Erythroblast (primary cell): ENCODE measurements at places on chromosomes 12 and 14.
A peak's percentile ranks its signal among the peaks of the same experiment; 100 is the strongest.

DNA sequence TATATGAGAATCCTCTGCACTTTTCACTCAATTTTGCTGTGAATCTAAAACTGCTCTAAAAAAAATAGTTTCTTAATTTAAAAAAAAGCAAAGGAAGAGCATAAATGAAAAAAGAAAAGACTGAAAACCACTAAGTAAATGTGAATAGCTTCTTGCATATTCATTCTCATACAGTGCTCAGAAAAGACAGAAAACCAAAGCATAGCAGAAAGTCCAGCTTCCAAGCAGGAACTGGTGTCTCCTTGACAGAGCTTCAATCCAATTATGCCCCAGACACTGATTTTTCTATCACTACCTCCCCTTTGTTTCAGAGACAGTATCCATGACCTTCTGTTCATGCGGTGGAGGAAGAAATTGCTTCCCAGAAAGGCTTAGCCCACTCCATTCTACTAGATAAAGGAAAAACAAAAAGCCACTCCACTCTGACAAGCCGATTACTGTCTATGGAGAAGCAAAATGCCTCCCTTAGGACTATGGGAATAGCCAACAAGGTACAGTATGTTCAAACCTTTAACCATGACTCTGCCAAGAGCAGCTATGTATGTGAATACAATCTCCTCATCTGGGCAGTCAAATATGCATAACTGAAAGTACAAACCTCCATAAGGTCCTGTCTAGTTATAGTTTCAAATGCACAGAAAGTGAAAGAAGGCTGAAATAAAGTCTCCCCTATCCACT, 40.6 kb downstream of the ATF7 start:
- DNase-seq, result no peak

DNA sequence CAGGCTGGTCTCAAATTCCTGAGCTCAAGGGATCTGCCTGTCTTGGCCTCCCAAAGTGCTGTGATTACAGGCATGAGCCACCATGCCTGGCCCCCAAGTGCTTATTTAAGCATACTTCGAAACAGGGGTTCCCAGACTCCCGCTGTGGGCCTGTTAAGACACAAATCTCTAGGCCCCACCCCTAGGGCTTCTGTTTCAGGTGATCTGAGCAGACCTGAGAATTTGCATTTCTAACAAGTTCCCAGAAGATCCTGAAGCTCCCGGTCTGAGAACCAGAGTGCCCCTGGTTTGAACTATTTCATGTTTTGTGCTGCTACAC, 25.0 kb downstream of the GCH1 start:
- DNase-seq, result no peak

GRCh38 chr14:60313093-60313492, 64.1 kb downstream of the PPM1A start:
- DNase-seq, result no peak

DNA sequence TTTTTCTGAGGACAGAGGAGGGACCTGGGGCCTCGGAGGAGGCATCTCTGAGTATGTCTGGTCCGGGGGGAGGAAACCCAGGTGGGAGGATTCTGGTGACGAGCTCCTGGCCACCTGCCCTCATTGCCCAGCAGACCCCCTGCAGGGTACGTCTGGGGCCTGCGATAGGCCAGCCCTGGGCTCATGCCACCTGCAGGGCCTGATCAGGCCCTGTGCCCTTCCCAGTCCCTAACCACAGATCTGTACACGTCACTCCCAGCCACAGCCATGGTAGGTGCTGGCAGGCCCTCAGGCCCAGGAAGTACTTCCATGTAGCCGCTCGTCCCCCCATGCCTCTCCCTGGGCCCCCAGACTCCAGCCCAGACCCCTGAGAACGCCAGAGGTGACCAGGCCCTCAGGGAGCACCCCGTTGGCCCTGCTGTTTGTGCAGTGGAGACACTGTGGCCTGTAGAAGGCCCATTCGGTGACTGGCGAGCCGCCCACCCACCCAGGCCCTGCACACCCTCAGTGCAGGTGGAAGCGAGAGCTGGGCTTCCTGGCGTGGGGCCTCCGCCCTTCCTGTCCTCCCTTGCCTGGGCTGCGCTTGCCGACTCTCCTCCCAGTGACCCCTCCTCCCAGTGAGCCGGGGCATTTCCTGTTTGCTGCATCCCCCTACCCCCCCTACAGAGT, 5.7 kb downstream of the INF2 start:
- DNase-seq, result no peak

GRCh38 chr12:3154006-3154405, 76.8 kb downstream of the TSPAN9 start:
- no peak for DNase-seq

DNA sequence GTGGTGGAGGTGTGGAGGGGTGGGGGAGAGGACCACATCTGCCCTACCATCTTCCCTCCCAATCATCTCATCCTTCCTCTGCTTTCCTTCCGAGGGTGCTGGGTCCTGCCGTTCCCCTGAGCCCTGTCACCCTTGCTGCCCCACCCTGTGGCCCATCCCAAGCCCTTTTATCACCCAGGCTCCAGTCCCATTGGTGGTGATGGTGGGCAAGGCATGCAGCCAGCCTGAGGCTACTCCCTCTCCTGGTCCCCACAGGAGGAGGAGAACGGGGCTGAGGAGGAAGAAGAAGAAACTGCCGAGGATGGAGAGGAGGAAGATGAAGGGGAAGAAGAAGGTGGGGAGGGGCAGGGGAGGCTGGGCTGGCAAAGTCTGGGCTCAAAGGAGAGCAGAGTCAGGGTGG, 2.7 kb upstream of the LAG3 start:
- DNase-seq, result no peak

GRCh38 chr12:6382371-6382770, 1.6 kb upstream of the LTBR start:
- DNase-seq, result no peak

DNA sequence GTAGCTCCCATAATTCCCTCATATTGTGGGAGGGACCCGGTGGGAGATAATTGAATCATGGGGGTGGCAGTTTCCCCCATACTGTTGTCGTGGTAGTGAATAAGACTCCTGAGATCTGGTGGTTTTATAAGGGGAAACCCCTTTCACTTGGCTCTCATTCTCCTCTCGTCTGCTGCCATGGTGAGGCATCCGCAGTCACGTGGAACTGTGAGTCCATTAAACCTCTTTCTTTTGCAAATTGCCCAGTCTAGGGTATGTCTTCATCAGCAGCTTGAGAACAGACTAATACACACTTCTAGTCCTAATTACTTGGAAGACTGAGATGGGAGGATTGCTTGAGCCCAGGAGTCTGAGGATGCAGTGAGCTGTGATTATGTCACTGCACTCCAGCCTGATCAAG, 64.4 kb downstream of the TMX1 start:
- no peak for DNase-seq

DNA sequence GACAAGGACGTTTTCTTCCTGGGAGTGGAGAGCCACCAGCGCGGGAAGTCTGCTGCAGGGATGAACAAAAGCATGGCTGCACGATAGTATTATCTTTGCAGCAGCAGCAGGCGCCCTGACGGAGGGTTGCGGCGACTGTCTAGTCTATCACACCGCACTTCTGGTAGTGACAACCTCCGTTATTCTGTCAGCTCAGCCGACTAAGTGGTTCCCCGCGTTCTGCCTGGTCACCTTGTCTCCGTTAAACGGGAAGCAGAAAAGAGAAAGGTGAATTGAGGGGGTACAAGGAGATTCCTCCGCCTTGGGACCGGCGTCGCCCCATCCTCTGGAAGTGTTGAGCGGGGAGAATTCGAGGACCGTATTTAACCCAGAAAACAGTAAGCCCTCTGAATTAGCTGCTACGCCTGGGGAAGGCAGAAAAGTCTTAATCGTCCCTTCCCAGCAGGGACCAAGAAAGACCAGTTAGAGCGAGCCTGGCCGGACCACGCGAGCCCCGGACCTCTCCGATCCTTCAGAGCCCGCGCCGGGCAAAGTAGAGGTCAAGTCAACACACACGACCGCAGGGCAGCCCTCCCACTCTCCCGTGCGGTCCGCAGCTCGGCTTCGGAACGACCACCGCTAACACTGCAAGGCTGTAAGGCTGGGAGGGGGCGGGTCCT, 536 bp upstream of the DAAM1 start:
- peak; percentile 93 for DNase-seq

- no peak for DNase-seq
Observed at GRCh38 chr12:122790393-122791075, 16.2 kb downstream of the CCDC62 start.

DNA sequence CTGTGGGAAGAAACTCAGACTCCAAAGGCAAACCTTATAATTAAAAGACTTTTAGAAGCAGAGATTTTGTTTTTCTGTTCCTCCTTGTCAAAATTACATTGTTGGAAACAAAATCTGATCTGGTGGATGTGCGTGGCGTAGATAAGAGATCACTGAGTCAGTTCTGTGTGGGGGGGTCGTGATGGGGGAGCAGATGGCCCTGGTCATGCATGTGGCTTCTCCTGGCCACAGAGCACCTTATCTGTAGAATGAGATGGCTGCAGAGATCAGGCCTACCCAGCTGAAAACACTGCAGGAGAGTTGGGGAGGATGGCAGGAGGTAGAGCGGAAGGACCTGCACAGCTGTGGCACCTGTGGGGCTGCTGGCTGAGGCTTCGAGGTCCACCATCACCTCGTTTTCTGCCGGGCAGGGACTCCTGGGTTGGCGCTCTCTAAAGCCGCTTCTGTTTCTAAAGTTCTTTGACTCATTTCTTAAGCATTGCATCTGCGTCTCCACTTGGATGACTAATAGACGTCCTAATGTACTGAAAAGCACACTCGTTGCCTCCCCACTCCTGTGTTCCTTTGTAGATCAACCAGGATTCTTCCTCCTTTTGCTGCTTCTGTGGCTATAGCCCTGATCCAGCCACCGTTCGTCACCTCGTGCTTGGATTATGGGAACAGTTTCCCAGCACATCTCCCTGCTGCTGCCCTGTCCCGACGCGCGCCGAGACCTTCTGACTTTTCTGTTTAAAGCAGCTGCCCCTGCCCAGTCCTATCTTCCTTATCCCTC, 93.4 kb downstream of the TSPAN9 start:
- no peak for DNase-seq

DNA sequence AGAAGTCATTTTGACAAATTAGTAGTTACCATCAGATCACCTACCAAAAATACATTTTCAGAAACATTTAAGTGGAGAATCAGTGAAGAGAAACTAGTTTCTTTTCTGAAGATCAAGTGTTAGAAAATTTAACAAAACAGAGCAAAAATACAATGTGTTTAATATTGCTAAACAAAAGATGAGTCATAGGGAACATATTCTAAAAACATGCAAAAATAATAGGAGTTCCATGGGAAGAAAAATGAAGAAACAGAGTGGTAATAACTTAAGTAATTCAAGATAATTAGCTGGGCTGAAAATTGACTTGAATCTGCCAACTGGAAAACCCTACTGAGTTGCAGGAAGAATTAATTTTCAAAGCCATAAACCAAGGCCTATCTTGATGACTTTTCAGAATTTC, 111.5 kb upstream of the KITLG start:
- DNase-seq, result no peak

DNA sequence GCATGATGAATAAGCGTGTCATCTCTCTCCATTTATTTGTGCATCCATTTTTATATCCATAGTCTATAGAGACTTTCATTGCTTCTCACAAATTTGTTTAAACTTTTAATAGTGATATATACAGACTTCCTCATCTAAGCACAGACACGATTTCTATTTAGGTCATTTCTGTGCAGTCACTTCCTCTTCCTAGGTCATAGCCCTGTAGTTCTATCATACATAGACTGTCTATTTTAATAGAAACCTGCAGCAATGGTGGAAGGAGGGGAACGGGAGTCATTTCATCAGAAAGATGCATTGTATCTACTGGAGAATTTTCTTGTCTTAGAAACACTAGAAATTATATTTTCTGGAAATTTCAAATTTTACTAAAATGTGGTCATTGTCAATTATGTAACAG, 133.4 kb upstream of the FGD4 start:
- DNase-seq, result no peak

DNA sequence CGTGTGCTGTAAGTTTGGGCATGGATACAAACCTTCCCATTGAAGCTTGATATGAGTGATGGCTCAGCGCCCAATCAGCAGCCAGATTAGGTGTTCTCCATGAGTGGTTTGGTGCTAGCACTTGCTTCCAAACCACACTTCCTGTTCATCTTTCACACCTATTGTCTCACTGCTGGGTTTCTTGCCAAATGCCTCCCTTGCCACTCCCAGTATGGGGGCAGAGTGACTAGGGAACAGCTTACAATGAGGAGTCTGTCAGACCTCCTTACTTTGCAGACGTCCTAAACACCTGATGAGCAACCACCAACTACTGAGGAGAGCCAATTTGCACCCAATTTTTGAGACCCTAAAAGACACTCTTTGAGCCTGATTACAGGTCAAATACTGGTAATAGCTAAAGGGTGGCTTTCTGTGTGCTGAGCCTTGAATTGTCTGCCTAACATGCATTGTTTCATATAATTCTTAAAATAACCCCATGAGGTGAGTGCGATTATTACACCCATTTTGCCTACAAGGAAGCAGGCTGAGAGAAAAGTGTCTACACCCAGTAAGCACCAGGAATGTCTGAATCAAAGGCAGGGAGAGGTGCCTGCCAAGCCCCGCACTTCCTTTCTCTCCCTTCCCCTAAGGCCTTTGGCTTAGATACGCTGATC, 48.4 kb upstream of the FOS start:
- DNase-seq, result peak; percentile 44

DNA sequence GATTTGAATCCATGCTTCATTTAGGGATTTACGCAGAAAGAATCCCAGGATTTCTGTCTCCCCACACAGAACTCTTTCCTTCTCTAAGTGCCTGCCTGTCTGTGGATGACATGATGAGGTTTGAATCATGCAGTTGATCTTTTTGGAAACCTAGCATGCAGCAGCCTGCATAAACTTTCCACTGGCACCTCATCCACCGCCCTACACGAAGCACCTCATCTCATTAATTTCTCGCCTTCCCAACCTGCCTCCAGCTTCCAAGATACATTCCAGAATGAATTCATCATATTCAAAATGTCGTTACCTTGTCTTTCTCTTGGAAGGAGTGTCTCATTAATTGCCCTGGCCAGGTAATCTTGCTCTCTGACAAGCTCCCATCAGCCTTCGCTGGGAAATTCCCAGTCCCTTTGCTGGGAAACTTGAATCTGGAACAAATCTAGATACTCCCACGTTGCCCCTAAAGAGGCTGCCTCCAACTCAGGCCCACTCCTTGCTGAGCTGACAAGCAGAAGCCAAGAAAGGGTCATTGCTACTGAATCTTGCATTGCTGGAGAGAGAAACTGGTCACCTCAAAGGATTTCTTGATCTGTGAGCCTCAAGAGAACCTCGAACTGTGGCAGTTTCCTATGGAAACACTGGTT, 48.2 kb downstream of the SERPINA3 start:
- no peak for DNase-seq

DNA sequence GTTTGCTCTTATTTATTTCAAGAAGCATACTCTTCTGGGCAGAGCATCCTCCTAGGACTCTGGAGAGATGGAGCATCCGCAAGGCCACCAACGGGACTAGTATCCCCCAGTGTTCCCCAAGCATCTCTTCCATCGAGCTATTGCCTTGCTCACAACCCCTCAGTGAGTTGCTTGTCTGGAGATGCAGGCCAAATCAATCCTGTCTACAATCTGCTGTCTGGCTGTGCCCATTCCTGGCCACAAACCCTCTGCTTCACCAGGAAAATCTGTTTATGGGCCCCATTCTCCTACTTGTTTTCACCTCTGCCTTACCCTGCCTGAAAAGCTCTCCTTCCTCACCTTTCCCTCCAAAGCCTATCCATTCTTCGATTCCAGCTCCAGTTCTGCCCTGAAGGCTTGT, 219.2 kb downstream of the CACNA1C start:
- no peak for DNase-seq

GRCh38 chr14:71918955-71919354, 13.3 kb upstream of the RGS6 start:
- no peak for DNase-seq
